Stimulated activated CD4-positive, alpha-beta T cell treated with anti-CD3 and anti-CD28 coated beads, Interleukin-15, amount 100 ng/mL, for 1 hour (primary cell): ENCODE measurements at places on chromosomes 7 and 10.

DNA sequence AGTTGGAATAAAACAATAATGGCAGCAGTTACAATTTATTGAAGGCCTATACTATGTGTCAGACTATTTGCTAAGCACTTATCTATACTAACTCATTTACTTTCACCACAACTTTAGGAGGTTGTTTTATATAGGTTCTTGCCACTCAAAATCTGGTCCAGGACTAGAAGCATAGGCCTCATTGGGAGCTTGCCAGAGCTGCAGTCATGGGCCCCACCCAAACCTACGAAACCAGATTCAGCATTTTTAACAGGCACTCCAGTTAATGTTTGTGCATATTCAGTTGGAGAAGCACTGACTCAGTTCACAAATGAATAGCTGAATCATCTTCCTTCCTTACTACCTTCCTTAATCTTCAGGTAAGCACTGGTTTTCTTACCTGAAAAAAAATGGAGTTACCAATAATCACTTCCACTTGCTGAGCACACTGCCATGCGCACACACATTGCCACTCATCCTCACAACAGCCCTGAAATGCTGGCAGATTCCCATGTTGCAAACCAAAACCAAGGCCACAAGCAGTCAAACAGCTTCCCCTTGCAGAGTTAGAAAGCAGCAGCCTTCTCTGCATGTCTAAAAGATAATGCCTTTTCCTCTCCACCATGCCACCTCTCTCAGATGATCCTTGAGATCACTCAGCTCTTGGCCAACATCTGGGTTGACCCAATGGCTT is 122.4 kb downstream of the SLC16A9 start:
- DNase-seq = no peak

DNA sequence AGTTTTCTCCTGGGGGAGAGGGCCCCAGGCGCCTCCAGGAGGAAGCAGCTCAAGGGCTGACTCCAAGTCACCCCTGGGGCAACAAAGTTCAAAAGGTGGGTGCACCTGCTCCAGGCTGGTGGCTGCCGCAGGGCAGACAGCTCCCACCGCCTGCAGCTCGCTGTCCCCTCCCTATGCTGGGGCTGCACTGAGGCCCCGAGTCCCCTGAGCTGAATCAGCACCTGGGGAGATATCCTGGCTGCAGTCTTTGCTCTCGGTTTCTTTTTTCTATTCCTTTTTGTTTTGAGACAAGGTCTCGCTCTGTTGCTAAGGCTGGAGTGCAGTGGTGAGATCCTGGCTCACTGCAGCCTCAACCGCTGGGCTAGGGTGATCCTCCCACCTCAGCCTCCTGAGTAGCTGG is 183.4 kb downstream of the DNAJB6 start:
- no peak for DNase-seq

GRCh38 chr7:27523321-27523720 is 139.4 kb downstream of the HIBADH start:
- DNase-seq = no peak

GRCh38 chr10:96509017-96509641 is 4.6 kb downstream of the TLL2 start:
- DNase-seq = no peak

DNA sequence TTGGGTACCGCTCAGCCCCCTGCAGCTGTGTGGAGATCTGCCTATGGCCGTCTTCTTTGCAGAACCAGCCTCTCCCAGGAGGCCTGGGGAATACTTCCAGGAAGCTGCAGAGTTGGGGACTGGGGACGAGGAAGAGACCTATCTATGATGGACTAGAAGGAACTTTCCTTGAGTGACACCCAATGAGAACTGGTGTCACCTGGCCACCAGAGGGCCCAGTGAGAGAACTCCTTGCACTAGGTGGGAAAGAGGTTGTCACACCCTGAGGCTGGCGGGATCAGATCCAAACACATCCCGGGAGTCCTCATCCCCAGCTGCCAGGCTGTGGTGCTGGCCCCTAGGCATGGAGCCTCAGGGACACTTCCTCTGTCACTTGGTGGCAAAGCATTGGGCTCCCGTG is 4.9 kb upstream of the GRID2IP start:
- DNase-seq = no peak

DNA sequence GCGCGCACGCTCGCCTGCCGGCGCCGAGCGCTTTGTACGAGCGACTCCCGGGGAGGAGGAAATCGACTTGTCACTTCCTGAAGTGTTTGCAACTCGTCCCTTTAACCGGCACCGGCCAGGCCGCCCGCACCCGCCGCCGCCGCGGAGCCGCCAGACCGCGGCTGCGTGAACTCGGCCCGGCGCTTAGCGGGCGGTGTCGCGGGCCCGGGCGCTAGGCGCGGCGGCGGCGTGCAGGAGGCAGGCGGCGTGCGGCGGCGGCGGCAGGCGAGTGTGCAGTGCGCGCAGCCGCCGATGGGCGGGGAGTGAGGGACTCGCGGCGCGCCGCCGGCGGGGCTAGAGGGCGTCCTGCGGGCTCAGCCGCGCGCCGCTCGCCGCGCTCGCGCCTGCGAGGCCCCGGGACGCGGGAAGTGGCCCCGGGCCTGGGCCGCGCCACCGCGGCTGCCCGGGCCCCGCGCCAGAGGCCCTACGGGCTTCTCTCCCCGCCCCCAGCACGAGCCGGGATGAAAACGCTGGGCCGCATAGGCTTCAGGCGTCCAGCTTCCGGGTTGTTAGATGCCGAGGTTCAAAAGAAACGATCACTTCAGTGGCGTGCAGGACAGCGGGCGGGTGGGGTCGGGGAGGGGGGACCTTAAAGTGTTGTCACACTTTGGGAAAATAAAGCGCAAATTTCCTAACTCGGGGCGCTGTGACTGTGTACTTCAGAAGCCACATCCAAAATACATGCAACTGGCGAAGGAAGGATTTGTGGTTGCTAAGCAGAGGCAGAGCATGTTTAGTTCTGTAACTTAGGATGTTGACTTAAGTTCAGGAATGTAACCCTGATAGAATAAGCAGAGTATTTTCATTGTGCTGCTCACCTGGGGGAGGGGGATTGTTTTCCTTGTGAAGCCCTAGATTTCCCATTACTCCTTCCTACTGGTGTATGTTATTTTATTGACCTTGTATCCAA is at the start of gene FAM53B:
Gene FAM53B, minus strand, starts transcription at position 277 of the 949 bp plus-strand sequence. CDS start 37,665 bp downstream, outside the sequence.
- peak; percentile 62 for DNase-seq

DNA sequence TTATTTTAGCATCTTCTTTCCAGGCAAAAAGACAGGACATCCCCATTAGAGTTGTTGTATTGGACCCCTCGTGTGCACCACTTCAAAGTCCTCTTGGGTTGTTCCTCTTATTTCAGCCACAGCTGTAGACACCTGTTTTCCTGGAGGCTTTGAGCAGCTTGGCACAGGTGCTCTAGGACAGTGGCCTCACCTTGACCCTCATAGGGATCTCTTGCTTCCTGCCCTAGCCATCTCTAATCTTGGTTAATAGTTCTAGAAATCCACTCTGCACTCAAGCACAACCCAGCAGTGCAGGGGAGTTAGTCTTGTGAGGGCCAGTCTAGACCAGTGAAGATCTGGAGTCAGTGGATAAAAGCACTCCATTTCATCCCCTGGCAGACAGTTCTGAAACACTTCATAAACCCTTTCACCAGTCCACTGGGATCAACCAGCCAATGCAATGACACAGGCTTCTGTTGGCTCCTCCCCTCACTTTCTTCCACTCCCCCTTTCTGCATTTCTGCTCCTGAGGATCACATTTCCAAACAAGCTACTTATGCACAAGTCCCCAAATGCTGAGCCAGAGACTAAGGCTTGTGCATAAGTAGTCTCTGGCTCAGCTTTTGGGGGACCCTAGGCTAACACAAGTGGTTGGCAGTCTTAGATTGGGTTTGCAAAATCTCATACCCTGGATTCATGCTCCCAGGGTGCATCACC is 131.5 kb upstream of the LAMB4 start:
- DNase-seq = no peak

DNA sequence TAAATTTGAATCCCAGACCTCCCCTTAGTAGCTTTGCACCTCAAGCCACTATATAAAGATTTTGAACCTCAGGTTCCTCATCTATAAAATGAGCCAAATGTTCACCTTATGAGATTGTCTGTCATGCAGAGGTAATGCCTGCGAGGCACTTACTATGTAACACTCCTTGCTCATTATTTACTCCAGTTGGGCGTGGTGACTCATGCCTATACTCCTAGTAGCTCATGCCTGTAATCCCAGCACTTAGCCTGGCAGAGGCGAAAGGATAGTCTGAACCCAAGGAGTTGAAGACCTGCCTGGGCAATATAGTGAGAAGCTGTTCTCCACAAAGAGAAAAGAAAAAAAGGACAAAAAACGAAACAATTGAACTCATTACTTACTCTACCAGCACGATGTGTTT is 82.2 kb downstream of the MDFIC start:
- no peak for DNase-seq

DNA sequence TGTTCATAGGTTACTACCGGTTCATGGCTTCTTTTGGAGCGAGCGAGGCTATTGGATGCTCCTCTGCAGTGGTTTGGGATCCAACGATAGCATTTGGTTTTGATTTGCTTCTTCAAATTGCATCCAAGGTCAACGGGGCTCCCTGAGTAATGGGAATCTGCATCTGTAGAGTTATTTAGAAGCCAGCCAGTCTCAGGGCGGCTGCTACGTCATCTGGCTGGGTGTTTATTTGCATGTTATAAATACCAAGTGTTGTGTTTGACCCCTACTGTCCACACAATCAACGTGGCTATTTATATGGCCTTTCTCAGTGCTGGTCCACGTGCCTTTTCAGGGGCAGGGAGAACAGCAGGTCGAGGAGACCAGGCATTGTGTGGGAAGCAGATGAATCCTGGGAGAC is 137.7 kb downstream of the PRPF18 start:
- DNase-seq = no peak

GRCh38 chr10:97784200-97784810 is 12.5 kb upstream of the SFRP5 start:
- no peak for DNase-seq

- no peak for DNase-seq
Measured at GRCh38 chr10:85212526-85212925, 884.1 kb downstream of the CCSER2 start.

DNA sequence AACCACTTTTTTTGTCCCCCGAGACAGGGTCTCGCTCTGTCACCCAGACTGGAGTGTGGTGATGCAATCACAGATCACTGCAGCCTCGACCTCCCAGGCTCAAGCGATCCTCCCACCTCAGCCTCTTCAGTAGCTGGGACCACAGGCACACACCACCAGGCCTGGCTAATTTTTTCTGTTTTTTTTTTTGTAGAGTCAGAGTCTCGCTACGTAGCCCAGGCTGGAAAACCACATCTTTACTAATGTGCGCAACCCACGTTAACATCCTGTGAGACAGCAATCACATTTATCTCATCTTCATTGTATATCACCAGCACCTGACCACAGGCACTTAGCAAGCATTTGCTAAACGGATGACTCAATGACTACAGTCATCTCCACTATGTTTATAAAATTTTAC is 77.8 kb upstream of the ATP6V0A4 start:
- peak; percentile 10 for DNase-seq

DNA sequence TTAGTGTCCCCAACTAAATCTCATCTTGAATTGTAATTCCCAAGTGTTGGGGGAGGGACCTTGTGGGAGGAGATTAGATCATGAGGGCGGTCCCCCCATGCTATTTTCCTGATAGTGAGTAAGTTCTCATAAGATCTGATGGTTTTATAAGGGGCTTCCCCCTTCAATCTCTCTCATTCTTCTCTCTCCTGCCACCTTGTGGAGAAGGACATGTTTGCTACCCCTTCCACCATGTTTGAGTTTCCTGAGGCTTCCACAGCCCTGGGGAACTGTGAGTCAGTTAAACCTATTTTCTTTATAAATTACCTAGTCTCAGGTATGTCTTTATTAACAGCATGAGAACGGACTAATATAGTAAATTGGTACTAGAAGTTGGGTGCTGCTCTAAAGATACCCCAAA is 365.6 kb downstream of the ANKRD7 start:
- no peak for DNase-seq

- DNase-seq = no peak
Measured at GRCh38 chr10:26468700-26469099, 30.6 kb downstream of the APBB1IP start.

DNA sequence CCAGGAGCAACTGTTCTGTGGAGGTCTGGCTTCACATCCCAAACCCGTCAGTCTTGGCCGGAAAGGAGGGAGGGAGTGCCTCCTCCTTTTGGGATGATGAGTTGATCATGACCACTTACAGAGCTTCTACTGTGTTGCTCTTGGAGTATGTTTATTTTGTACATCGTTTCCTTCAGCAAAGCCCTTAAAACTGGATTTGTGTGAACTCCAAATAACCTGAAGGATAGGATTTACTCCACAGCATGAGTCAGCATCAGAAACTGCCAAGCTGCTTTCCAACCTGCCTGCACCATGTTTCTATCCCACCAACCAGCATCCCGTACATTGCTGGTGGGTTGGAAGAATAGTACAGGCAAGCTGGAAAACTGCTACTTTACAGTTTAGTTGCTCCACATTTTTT is 3.5 kb downstream of the CCDC201 start:
- DNase-seq = no peak

DNA sequence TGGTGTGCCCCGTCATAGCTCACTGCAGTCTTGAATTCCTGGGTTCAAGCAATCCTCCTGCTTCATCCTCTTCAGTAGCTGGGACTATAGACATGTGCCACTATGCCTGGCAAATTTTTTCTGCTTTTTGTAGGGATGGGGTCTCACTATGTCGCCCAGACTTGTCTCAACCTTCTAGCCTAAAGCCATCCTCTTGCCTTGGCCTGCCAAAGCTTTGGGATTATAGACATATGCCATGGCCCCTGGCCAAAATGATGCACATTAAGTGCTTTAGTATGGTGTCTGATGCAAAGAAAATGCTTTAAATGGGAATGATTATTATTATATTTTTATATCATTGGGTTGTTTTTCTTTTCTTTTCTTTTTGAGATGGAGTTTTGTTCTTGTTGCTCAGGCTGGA is 33.2 kb upstream of the VCL start:
- no peak for DNase-seq

DNA sequence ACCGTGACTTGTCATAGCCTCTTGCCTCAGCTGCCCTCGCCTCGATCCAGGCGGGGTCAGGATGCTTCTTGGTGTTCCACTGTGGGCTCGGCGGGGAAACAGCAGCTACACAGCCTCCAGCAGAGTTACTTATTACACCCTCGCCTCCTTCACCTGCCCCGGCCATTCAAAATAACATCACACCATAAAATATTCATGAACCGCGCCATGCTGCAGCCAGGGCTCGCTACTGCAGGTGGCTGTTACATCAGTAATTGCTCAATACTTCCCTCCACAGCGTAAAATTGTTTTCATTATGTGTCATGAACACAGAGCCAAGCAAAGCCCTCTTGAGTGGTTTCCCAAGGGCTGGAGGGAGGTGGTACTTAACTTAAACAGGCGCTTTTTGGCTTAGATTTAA is 241.5 kb upstream of the SP8 start:
- DNase-seq = no peak
